ENCODE measurements at places on chromosomes 2 and 18.

GRCh38 chr2:231554327-231554726, 24.1 kb upstream of the NMUR1 start:
- no peak for DNase-seq

DNA sequence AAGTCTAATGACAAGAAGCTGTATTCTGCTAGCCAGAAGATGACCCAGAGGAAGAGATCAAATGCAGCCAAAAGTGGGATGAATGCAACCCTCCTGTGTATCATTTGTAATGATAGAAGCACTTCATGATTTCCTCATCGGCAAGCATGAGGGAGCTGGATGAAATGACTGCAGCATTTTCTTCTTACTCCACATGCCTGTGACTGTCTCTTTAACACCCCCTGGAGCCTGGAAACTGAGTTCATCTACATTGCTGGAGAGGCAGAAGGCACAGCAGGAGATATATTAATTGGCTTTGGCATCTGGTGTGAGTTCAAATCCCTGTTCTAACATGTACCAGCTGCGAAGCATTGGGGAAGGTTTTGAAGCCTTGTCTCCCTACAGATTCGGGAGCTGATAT, 37.7 kb downstream of the ID2 start:
- DNase-seq, result peak; percentile 37

GRCh38 chr2:75226617-75227016, 27.3 kb upstream of the TACR1 start:
- DNase-seq, result no peak

- DNase-seq, result no peak
Measured at GRCh38 chr2:214088536-214088935, 322.3 kb upstream of the VWC2L start.

DNA sequence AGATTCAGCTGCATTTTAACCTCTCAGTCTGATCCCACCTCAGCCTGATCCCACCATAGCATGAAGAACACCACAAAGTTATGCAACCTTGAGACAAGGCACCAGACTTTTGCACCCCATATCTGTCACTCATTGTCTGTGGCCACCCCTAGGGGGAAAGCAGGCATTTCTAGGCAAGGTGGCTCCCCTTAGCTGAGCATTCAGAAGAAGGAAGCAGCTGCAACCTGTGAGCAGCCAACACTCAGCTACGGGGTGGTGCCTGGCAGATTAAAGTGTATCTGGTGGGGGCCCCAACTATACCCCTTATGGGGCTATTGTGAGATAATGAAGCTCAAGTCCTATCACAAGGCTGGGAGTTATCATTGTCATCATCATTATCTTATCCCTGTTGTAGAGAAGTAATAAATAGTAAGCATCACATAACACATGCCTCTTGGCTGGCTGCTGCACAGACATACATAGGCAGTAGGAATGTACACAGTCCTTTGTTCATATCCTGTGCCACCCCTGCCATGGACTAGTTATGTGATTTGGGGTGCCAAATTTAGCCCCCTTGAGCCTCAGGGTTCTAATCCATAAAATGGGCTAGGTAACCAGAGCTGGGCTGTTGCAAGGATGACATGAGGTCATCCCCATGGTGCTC, 20.6 kb upstream of the TMEM163 start:
- no peak for DNase-seq

DNA sequence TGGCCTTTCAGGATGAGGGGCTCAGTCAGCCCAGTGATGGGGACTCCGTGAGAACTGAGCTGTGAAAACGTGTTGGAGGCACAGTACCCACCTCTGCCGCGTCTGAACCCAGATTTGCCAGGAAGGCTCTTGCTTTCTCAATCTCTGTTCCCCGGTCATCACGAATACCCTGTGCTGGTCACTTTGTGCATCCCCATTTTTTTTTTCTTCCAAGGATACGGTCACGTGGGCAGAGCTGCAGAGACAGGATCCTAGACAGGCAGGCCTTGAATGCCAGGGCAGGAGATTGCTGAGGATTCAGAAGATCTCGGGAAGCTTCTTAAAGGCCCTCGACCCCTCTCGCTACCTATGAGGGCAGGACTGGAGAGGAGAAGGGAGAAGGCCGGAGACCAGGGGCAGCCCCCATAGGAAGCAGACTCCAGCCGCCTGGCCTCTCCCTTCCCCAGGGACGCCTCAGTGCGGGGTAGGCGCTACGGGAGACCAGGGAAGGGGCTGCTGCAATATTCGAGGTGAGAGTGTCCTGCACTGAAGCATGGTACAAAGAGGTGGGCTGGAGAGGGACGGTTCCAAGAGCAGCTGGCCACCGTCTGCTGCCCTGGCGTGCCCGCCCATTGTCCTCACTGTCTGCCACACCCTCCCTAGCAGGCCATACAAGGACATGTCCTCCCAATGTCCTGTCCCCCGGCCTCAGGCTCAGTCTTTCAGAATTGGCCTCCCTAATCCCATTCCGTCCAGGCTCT, 29.0 kb upstream of the TAF1B start:
- DNase-seq, result no peak

DNA sequence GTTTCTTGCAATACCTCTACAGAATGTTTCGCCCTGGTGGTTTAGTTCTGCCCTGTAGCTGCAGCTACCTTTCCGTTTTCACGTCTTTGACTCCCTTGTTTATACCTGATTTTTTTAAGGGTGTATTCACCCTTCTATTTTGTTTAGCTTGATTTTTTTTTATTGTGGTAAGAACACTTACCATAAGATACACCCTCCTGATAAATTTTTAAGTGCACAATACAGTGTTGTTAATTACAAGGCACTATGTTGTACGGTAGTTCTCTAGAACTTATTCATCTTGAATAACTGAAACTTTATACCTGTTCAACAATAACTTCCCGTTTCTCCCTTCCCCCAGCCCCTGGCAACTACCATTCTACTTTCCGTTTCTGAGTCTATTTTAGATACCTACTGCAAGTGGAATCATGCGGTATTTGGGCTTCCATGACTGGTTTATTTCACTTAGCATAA, 48.9 kb upstream of the NABP1 start:
- no peak for DNase-seq

DNA sequence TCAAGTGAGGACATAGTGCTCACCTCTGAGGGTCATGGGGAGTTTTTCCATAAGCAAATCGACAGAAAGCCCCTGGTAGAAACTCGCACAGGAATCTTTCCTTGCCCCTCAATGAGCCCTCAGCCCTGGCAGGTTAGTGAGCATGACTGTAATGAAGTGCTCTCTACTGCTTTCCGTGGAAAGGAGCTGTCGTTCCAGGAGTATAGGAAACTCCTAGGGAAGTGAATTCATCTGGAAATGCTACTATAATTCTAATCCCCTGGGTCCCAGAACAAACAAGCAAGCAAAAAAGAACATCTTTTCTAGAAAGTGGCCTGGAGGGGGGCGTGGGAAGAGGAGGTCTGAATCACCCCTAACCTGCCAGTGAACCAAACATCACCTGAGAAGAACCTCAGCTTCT, 18.1 kb downstream of the BCL2L11 start:
- no peak for DNase-seq

- DNase-seq, result no peak
Measured at GRCh38 chr2:127566576-127566975, 31.1 kb downstream of the MYO7B start.

GRCh38 chr2:105886687-105887086, 142.0 kb downstream of the NCK2 start:
- DNase-seq, result no peak

DNA sequence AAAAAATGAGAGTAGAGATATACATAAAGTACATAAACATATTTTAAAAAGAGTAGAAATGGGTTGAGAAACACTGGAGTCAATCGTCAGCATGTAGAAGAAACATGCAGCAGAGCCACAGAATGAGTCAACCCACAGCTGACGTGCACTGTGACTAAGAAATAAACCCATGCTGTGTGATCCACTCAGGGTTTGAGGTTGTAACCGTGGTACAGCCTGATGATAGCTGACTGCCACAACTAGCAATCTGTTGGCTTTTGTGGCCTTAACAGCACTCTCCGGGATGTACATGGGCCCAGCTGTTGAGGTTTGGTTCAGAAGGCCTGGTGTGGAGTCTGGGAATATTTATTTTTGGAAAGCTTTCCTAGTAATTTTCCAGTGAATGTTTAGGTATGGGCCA, 554.4 kb upstream of the MEX3C start:
- DNase-seq, result no peak

GRCh38 chr2:105394951-105395611, 3.8 kb downstream of the FHL2 start:
- DNase-seq, result no peak

DNA sequence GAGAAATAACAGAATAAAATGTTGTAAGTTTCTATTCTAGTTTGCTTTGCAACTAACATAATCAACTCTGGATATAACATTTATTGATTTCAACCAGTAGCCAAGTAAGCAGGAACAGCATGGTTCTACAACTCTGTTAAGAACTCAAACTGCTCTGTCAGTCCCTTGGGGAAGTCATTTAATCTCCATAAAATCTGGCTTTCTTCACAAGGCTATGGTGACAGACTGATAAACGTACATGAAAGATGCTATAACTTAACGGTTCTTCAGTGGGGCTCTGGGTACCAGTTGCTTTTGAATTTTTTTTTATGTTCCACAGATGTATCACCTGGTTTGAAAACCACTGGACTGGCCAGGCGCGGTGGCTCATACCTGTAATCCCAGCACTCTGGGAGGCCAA, 10.3 kb downstream of the PSME4 start:
- no peak for DNase-seq

- DNase-seq, result no peak
Measured at GRCh38 chr2:154437104-154437503, 261.4 kb upstream of the KCNJ3 start.

- DNase-seq, result no peak
Measured at GRCh38 chr2:27502142-27502541, 5.5 kb downstream of the GCKR start.

DNA sequence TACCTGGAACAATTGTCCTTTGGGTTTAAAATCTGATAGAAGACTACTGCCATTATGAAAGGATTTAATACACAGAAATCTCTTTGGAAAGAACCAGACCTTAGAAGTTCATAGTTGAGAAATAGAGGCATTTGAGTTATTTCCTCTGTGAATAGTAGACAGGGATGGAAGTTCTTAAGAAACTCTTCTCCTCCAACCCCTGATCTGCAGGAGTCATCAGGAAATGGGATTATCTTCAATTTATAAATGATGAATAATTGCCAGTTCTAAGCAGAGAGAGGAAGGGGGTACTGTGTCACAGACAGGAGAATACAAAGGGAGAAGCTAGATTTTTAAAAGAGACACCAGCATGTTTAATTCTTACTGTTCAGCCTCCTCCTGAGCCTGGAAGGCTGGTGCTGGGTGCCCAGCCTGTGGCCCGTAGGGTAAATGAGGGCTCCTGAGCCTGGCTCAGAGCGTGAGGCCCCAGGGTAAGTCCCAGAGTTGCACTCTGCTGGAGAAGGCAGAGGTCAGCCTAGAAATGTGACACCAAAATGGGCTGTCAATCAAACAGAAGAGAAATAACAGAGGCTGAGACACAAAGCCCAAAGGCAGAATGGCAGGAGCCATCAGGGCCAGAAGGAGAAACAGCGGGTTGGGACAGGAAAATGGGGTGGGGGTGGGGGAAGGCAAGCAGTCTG, 58.2 kb upstream of the PKDCC start:
- DNase-seq, result no peak

GRCh38 chr2:28300485-28301341, 91.9 kb upstream of the FOSL2 start:
- DNase-seq, result peak; percentile 73

DNA sequence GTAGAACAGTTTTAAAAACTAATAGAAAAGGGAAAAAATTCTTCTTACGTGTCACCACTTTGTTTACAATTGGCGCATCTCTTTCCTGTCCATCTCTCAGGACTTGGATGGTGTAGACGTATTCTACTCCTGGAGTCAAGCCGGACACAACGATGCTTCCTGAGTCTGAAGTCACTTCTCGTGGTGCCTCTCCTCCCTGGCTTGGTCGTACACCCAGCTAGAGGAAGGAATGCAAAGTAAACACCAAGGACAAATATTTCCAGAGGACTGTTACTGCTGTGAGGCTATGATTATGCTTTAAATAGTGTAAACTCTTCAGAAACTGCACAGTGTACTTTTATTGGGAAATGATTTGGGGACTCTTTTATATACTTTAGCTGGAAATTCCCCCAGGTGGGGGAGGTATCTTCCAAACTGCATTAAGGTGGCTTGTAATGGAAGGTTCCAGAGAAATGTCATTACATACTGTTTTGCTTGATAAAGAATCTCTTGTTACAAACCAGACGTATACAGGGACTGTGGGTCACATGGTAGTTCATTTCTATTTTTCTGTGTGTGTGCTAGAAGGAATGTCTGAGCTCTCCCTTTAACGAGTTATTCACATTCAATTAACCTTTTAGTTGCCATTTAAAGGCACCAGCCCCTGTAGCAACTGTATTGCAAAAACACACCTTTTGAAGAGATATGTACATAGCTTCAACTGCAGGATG, 38.1 kb downstream of the FN1 start:
- DNase-seq, result no peak
